Hindlimb muscle (tissue), 1 donor: ENCODE measurements at places on chromosomes 12 and 14.

- no peak for DNase-seq
These were observed 411.4 kb upstream of the LMO3 start for GRCh38 chr12:17017402-17017801.

DNA sequence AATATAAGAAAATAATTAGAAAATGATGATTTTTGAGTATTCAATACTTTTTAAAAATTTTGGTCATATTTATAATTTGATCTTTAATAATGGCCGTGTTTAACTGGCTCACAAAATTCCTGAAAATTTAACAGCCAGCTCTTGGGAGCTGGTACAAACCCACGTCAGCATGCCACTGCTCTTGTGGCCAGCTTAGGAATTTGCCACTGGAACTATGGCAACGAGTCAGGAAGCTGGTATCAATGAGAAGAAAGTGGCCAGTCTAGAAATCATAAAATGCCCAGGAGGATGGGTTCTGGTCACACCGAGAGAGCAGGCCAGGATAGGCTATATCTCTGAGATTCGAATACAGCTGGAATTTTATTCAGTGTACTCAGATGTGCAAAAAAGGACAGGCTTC is 72.2 kb upstream of the PLEKHG3 start:
- DNase-seq: no peak

DNA sequence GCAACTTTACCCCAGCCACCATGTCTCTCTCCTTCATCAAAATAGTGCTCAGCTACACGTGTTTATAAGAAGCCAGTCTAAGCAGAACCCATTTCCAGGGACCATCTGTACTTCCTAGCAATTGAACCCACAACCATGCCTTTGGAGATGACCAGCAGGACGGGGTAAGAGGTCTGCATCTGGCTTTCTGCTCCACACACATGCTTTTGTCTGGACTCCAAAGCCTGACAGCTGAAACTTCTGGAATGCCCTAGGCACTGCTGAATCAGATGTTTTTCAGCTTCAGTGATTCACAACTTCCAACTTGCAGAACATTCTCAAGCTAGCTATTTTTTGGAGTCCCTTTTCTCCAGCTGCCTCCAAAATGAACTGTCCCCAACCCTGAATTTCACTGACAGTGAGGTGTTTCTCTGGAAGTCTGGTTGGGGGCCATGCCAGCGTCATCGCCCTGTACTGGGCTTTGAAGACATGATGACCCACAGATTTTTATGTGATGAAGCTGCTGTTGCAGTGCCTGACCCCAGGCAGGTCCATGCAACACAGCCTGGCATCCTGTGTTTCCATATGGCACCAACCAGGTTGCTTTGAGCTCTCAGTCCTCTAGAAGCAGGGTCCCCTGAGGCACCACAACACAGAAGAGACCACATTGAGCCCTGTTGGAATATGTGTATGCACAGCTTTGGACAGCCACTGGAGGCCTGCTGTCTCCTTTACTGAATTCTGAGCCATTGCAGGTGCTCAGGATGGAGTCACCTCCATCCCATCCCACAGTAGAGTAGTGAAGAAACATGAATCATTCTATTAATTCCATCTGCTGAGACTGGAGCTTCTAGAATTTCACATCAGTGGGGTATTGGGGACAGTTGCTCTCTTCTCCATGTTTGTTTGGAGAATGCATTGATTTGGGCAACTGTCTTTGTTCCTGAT is 80.2 kb downstream of the NUAK1 start:
- DNase-seq: no peak

GRCh38 chr12:99026332-99027054 is 381.4 kb downstream of the APAF1 start:
- DNase-seq: no peak

GRCh38 chr12:64293654-64294364 is 71.7 kb upstream of the KICS2 start:
- no peak for DNase-seq

DNA sequence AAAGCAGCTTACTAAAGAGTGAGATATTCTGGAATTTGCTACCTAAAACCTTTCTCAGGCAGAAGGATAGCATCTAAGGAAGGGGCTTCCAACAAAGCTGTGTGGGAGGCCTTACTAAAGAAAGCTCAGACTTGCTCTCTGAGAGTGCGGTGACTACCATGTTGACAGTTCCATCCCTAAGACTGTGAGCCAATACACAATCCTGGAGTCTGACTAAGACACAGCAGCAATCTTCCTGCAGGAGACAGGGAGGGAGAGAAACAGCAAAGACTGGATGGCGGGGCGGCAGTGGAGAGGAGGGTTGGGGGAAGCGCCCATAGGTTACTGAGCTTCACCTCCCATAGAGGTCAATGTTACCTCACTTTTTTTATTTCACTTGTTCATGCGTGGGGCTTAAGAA is 70.9 kb downstream of the KITLG start:
- DNase-seq: no peak

GRCh38 chr12:16307856-16308475 is 30.5 kb upstream of the SLC15A5 start:
- DNase-seq: no peak

DNA sequence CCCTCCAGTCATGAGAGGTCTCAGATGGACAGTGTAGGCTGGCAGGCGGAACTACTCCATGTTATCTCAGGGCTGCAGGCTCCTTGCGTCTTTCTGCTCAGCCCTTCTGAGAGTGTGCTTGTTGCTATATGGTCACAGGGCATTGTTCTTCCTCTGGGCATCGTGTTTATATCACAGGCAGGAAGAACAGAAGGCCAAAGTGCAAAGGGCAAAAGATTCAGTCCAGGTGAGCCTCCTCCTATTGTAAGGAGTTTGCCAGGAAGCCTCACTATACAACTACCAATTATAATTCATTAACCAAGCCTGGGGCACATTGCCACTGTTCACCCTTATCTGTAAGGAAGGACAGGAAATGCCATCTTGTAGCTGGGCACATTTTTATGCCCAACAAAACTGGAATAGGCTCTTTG is 195.5 kb upstream of the KITLG start:
- no peak for DNase-seq

GRCh38 chr14:95043732-95044462 is 113.4 kb downstream of the DICER1 start:
- DNase-seq: no peak

GRCh38 chr14:100350276-100350926 is 27.3 kb downstream of the SLC25A47 start:
- no peak for DNase-seq

DNA sequence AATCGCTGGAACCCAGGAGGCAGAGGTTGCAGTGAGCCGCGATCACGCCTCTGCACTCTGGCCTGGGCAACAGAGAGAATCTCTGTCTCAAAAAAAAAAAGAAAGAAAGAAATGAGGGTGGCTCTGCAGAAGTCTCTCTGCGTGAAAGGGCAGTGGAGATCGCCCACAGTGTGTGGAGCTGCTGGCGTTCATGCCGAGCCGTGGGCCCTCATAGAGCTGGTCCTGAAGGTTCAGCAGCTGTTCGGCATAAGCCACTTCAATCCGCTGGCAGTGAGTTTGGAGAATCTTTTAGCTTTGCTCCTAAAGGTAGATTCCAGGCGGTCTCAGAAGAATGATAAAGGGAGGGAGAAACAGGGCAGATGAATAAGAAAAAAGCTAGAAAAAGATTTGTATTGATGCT is 36.7 kb upstream of the ATP2A2 start:
- DNase-seq: no peak

- DNase-seq: no peak
These were observed 210.9 kb upstream of the PRKD1 start for GRCh38 chr14:30138567-30138966.

DNA sequence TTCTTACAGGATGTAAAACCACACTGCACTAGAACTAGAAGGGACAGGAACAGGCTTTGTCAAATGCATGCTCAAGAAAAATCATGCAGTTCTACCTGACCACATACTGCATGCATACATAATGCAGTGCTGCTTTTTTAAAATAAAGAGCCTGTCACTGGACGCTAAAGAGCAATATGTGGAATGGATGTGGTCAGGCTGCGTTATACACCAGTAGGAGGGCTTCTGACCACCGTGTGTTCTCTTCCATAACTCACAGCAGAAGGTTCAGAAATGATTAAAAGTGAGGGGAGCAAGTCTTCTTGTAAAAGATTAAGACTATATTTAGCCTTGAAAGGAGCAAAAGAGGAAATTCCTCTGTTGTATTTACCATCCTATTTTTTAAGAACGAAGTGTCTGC is 392.0 kb downstream of the EMP1 start:
- no peak for DNase-seq

DNA sequence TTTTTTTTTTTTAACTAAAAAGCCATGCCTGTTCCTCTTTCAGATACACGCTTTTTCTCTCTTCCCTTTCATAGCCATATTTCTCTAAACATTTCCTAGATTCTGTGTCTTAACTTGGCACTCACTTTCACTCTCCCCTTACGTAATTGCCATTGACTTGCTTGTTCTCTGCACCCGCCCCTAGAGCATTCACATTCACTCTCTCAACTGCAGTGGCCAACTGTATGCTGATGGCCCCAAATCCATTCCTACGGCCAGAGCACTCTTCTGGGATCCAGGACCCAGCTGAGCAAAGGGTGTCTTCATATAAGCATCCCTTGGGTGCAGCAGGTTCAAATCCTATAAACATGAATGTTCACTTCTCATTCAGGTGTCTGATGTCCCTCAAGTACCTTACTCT is 59.5 kb downstream of the CKB start:
- no peak for DNase-seq

DNA sequence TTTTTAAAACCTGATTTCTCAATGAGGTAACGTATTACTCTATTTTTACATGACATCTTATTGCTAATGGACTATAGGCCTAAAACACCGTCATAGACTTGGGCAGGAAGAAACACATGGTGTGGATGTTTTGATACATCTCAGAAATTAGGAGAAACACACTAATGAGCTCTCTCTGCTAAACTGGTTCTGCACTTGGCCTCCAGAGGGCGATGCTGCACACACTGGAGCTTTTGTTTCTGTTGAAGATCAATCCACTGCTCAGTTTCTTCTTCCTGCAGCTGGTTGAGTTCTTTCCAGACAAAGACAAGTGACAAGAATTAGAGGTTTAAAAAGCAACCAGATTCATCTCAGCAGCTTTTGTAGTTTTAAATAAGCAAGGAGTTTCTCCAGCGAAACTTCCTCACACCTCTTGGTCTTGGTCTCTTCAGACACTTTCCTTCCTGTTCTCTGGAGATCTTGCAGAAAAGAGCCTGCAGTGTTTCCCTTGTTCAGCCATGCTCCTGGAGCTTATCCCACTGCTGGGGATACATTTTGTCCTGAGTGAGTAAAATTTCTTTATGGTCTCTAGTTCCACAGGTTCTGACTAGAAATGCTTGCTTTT is 178.5 kb upstream of the OR4E1 start:
- peak; percentile 1 for DNase-seq

GRCh38 chr12:58361056-58361455 is 419.7 kb downstream of the ATP23 start:
- peak; percentile 54 for DNase-seq

DNA sequence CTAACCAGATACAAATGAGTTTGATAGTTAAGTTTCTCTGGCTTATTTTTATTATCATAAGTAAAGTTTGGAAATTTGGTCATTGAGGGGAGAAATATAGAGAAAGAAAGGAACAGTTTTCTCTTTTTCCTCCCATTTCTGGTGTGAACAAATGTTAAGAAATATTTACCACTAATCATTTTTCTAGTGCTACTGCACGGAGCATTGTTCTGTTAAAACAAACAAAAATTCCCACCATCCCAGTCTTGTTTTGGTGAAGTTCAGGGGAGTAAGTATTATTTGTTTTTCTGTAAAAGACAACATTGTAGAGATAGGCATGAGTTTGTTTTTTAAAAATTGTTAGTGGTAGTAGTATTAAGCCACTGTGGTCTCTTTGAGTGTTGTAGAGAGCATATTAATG is 135.3 kb downstream of the FGD4 start:
- no peak for DNase-seq

GRCh38 chr12:43044241-43044640 is 454.7 kb upstream of the PRICKLE1 start:
- DNase-seq: no peak

DNA sequence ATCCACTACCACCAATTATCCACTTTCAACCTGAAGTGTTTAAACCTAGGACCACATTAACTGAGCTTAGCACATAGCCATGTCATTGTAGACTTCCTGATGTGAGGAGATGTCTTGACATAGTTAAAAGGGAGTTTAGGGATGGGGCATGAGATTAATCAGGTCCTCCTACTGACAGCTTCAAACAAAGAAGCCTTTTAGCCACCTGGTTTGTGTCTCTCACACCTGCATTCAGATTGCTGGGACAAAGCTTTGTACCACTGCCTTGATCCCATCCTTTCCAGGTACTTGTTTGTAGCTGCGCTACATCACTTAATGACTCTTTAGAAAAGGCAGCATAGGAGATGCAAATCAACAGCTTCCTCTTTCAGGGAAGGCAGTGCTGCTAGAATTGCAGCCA is 340.7 kb upstream of the DDHD1 start:
- no peak for DNase-seq

DNA sequence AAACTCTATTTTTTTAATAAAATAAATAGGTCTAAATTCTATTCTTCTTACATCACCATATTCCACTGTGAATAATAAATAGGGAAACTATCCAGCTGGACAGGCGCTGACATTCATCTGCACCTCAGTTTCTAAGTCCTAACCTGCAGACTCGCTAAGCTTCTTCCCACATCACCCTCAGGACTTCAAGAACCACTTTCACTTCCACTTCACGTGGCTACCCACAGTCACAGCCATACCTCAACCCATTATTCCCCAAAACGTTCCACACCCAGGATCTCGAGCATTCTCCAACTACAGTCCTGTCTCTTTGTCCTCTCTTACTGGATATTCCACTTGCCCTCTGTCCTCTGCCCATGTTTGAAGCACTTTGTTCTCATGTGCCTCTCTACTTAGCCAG is 71.1 kb downstream of the C2CD5 start:
- DNase-seq: no peak

- DNase-seq: no peak
These were observed 32.9 kb downstream of the ASCL1 start for GRCh38 chr12:102990419-102990818.

GRCh38 chr14:95463171-95463901 is 53.1 kb downstream of the SYNE3 start:
- DNase-seq: no peak

DNA sequence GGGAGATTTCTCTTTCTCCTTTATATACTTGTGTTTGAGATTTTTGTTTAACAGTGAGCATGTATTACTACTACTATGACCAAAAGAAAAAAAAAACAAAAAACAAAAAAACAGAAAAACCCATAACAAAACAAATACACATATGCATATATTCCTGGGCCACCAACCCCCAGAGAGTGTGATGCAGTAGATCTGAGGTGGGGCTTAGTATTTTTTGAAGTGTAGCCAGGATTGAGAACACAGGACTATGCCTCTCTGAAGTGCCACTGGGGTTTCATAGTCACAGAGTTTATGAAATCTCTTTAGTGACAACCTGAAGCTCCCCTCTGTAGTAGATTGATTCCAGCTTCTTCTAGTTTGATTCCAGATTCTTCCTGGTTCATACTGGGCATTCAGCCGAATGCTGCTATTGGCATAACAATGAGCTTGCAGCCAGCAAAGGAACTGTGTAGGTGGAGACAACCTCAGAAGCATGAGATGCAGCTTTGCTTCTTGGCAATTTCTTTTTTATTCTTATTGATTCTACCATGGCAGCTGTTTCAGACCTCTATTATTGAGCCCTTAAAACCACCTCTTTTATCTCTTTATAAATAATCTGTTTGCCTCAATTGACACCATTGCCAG is 15.5 kb upstream of the ANO4 start:
- no peak for DNase-seq
